ENCODE measurements at places on chromosomes 1 and 21.
A peak's percentile ranks its signal among the peaks of the same experiment; 100 is the strongest.

GRCh38 chr1:202698276-202698675, 12.0 kb downstream of the SYT2 start:
- H3K4me3 ChIP-seq: no peak overlapping the region
- no peak overlapping the region for H3K27ac ChIP-seq
- DNase-seq: no peak
- peaks cover 39% of the 10 kb centered on the region for H3K27me3 ChIP-seq

DNA sequence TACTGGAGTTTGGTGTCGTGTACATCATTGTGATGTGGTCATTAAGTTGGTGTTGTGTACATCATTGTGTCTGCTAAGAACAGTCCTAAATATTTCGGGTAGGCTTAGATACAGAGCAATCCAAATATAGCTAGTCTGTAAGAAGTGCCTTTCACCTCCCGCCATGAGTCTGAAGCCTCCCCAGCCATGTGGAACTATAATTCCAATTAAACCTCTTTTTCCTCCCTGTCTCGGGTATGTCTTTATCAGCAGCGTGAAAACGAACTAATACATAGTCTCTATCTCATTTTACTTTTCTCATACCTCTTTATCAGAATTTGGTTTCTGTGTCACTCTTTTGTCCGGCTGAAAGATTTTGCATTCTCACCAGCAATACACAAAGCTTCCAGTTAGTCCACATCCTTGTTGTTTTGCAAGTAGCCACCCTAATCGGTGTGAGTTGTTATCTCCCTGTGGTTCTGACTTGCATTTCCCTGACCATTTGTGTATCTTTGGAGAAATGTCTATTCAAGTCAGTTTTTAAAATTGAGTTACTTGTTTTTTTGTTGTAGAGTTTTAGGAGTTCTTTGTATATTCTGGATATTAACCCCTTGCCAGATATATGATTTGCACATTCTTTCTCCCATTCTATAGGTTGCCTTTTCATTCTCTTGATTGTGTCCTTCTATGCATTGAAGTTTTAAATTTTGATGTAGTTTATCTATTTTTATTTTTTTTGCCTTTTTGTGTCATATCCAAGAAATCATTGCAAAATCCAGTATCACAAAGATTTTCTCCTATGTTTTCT, 56.5 kb downstream of the FNBP1L start:
- H3K27ac ChIP-seq: no peak overlapping the region
- no peaks in the 10 kb centered on the region for H3K27me3 ChIP-seq
- DNase-seq: no peak
- H3K36me3 ChIP-seq: peaks cover 1% of the 10 kb centered on the region
- no peak overlapping the region for H3K4me3 ChIP-seq

GRCh38 chr1:8517661-8518489, 200.0 kb downstream of the SLC45A1 start:
- DNase-seq: no peak
- H3K36me3 ChIP-seq: peaks cover 10% of the 10 kb centered on the region
- no peak overlapping the region for H3K27ac ChIP-seq
- peaks cover 87% of the 10 kb centered on the region for H3K4me1 ChIP-seq
- no peak overlapping the region for H3K4me3 ChIP-seq
- H3K27me3 ChIP-seq: no peaks in the 10 kb centered on the region

DNA sequence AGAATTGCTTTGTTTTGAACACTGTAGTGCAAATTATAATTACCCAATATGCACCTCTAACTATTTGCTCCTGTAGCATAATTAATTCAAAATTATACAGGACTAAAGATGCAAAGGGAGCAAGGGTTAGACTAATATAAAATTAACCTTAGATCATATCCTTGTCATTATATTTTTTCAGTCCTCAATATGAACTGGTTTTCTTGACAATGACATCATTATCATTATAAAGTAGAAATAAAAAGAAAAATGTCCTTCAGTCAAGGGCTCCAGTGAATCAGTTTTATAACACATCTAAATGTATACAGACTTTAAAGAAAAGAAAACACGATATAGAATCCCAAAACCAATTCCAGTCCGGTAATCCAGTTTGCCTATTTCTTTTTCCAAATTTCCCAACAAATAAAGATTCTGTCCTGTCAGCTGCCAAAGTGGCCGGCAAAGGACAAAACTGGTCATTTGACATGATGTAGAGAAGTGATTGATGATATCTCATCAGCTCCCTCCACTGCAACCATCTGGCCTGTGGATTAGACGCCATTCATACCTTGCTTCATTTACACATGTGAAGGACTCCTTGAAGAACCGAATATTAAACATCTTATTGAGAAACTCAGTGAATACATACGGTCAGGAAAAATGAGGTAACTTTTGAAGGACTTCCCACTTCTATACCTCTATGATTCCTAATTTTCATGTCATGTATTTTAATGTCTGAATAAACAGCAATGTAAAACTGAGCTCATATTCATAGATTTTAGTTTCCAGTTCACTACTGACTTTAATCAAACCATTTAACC, 15.5 kb downstream of the DPYD start:
- no peak overlapping the region for H3K4me3 ChIP-seq
- H3K36me3 ChIP-seq: no peaks in the 10 kb centered on the region
- DNase-seq: no peak
- peaks cover 36% of the 10 kb centered on the region for H3K4me1 ChIP-seq
- H3K27me3 ChIP-seq: no peaks in the 10 kb centered on the region

DNA sequence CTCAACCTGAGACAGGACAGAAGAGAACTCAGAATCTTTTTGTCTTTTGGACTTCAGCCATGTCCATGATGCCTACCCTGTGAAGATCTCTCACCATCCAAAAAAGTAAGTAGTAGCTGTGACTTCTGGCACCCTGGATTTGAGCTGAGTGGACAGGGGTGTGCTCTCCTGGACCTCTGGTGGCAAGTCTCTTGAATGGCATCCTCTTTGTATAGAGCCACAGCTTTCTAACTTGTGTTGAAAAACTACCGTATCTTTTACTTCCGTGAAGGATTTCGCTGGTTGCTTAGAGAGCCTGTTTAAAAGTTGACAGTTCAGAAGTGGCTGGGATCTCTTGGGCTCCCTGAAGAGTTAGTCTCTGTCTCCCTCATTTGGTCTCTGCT, 1.8 kb downstream of the MFN2 start:
- H3K4me3 ChIP-seq: peak overlapping the region; percentile 98

DNA sequence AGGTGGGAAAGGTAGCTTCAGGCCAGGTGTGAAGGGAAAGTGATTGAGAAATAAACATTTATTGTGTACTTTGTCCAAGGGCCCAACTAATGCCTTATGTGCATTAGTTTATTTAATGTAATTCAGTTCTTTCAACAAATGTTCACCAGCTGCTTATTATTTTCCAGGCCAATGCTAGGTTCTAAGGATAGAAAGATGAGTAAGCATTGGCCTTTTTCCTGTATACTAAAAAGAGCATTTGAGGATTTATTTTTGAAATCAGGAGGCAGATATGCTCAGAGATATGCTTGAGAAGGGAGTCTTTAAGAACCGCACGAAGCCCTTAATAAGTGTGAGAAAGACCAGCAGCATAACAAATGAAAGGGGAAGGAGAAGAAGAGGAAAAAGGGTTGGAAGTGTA, 32.0 kb downstream of the CLCA1 start:
- peaks cover 14% of the 10 kb centered on the region for H3K4me1 ChIP-seq
- H3K36me3 ChIP-seq: no peaks in the 10 kb centered on the region
- peaks cover 14% of the 10 kb centered on the region for H3K27me3 ChIP-seq
- H3K4me3 ChIP-seq: no peak overlapping the region

GRCh38 chr21:32278103-32278502, 746 bp downstream of the MIS18A start:
- peak overlapping the region; percentile 89 for H3K27ac ChIP-seq
- no peak for DNase-seq
- H3K4me1 ChIP-seq: peaks cover 37% of the 10 kb centered on the region
- H3K4me3 ChIP-seq: peak overlapping the region; percentile 98

DNA sequence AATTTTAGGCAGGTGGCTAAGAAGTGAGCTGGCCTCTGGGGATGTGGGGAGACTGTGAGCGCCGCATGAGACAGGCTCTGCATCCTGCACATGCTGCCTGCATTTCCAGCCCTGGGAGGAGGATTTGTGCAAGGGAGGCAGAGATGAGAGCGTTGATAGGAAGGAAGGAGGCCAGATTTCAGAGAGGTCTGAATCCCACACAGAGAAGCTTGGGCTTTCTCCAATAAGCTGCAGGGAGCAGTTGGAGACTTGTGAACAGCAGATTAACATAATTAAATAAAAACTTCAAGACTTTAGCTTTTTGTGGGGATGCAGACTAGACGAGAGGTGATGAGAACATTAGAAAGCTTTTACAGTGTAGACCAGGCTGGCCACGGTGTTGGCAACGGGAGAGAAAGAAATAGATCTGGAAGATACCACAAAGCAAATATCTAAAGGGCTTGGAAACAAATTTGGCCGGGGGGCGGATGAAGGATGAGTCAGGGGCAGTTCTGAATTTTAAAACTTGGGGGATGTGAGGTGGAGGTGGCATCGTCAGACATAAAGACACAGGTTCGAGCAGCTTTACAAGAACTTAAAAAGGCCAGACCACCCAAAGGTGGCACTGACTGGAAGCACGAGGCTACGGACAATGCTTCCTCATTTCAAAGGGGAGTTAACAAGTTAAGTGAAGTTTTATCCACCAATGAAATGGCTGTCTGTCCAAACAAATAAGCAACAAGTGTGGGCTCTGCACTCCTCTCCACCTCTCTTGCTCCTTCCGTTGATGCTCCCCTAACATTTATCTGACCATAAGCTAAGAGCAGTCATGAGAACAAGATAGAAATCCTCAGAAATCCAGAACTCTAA, 57.0 kb downstream of the HIVEP3 start:
- no peaks in the 10 kb centered on the region for H3K27me3 ChIP-seq
- DNase-seq: no peak
- H3K4me1 ChIP-seq: peaks cover 49% of the 10 kb centered on the region

DNA sequence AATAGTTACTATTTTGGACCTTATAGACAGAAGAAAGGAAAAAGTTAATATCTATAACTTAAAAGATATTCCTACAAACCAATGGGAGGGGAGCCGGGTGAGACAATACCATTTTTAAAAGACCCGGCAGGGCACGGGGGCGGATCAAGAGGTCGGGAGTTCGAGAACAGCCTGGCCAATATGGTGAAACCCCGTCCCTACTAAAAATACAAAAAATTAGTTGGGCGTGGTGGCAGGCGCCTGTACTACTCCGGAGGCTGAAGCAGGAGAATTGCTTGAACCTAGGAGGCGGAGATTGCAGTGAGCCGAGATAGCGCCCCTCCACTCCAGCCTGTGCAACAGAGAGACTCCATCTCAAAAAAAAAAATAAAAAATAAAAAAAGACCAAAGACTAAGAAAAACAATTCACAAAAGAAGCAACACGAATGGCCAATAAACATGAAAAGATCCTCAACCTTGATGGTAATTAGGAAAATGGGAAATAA, 1.2 kb upstream of the PSMB2 start:
- peak; percentile 3 for DNase-seq
- peaks cover 33% of the 10 kb centered on the region for H3K27me3 ChIP-seq
- H3K27ac ChIP-seq: peak overlapping the region; percentile 99
- H3K4me1 ChIP-seq: peaks cover 47% of the 10 kb centered on the region
- peaks cover 6% of the 10 kb centered on the region for H3K36me3 ChIP-seq

DNA sequence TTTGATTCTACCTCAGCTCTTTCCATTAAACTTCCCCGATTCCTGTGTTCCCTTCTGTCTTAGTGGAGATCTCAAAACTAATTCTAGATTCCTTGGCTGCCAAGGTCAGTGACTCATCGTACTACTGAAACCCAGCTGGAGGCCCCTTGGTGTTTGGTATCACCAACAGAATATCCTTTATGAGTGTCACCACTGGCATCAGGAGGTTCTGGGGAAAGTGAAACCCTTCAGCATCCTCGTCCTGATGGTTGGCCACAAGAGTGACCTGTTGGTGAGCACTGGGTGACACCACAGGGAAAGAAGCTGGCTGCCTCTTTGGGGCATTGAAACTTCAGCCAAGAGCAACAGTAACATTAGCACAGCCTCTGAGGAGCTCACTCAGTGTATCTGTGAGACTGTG, 9.6 kb downstream of the RAB42 start:
- H3K27ac ChIP-seq: no peak overlapping the region
- peak overlapping the region; percentile 38 for H3K4me3 ChIP-seq
- H3K27me3 ChIP-seq: no peaks in the 10 kb centered on the region

DNA sequence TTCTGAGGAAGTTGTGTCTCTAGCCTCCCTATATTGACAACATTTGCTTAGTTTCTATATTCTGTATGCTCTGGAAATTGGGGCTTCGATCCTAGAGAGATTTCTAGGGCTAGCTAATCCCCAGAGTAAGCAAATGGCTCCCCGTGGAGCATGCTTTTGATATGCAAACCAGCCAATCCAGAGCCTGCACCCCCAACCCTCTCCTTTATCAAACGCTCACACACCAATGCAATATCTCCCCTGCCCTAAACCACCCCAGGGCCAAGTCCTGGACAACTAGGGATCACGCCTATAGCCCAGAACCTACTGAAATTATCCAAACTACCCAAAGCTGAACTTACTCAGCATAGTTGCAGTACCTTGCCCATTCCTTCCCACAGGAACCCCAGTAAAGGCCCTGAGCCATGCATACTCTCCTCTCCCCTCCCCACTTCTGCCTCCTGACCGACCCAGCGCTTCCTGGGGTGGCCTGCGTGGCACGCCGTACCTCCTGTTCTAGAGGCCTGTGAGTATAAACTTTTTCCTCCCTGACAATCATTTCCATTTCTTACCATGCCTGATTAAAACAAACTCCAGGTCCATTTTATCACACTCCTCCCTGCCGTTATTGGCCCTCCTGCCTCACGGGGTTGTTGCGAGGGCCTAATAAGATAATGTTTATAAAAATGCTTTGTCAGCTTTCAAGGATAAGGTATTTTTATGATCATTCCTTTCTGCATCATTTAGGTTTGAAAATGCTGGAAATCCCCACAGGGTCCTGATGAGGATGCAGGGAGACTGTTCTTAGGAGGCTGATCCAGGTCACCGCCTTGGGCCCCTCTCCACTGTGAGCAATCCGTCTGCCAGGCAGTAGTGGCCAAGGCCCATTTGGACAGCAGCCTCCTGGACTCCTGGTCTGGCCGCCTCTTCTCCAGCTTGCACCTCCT, 102.7 kb downstream of the TENT5C start:
- no peak for DNase-seq
- no peak overlapping the region for H3K27ac ChIP-seq
- H3K4me3 ChIP-seq: no peak overlapping the region
- H3K36me3 ChIP-seq: peaks cover 4% of the 10 kb centered on the region

- H3K36me3 ChIP-seq: peaks cover 4% of the 10 kb centered on the region
- H3K4me3 ChIP-seq: peak overlapping the region; percentile 80
- H3K4me1 ChIP-seq: peaks cover 22% of the 10 kb centered on the region
- no peak for DNase-seq
These were observed 626 bp upstream of the HLCS start for GRCh38 chr21:36966821-36967768.

- peaks cover 30% of the 10 kb centered on the region for H3K27me3 ChIP-seq
- peaks cover 81% of the 10 kb centered on the region for H3K4me1 ChIP-seq
- H3K36me3 ChIP-seq: no peaks in the 10 kb centered on the region
- no peak for DNase-seq
- H3K27ac ChIP-seq: peak overlapping the region; percentile 45
These were observed 68.6 kb upstream of the ERRFI1 start for GRCh38 chr1:8094481-8095241.

- no peak for DNase-seq
- no peaks in the 10 kb centered on the region for H3K4me1 ChIP-seq
- no peak overlapping the region for H3K4me3 ChIP-seq
- H3K27me3 ChIP-seq: peaks cover 4% of the 10 kb centered on the region
- no peak overlapping the region for H3K27ac ChIP-seq
- peaks cover 2% of the 10 kb centered on the region for H3K36me3 ChIP-seq
These were observed 85.9 kb downstream of the ROR1 start for GRCh38 chr1:63859480-63860275.

- DNase-seq: no peak
- no peaks in the 10 kb centered on the region for H3K27me3 ChIP-seq
- H3K4me1 ChIP-seq: no peaks in the 10 kb centered on the region
These were observed 183.3 kb upstream of the ADGRL2 start for GRCh38 chr1:81617308-81617967.

Measured in activated T-cell treated with anti-CD3 and anti-CD28 coated beads, Interleukin-2, amount 50 U/mL, for 72 hours (primary cell).